ENCODE measurements at places on chromosomes 6 and 20.
A peak's percentile ranks its signal among the peaks of the same experiment; 100 is the strongest.

DNA sequence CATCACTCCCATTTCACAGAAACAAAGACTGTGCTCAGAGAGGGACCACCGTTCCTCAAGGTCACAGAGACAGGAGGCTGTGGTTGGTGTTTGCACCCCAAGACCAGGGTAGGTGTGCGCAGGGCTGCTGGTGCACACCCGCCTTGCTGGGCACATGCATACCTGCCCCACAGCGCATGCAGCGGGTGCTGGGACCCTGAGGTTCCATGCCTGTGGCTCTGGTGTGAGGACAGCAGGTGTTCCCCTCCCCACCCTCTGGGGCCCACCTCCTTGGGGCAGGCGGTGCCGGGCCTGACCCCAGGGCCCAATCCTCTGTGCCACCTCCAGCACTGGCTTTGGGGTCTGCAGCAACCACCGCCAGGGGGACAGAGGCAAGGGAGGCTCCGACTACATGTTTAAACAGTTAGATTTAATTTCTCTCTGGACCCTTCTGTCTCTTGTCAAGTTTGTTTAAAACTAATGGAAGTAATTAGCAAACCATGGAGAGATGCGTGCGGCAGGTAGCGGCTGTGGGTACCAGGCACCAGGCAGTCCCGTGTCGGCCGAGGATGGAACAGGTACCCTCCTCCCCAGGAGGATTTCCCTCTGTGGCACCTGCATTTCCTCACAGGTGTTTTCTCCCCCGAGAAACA lies 327.8 kb downstream of the TAF4 start:
- DNase-seq, result no peak

- DNase-seq, result no peak
These were observed 108.4 kb upstream of the MLN start for GRCh38 chr6:33912195-33912594.

- no peak for DNase-seq
These were observed 209.7 kb downstream of the TBX18 start for GRCh38 chr6:84554706-84555105.

GRCh38 chr6:164151161-164152120 lies 736.9 kb downstream of the QKI start:
- no peak for DNase-seq

- DNase-seq, result no peak
These were observed 7.9 kb downstream of the RAB32 start for GRCh38 chr6:146551545-146551944.

DNA sequence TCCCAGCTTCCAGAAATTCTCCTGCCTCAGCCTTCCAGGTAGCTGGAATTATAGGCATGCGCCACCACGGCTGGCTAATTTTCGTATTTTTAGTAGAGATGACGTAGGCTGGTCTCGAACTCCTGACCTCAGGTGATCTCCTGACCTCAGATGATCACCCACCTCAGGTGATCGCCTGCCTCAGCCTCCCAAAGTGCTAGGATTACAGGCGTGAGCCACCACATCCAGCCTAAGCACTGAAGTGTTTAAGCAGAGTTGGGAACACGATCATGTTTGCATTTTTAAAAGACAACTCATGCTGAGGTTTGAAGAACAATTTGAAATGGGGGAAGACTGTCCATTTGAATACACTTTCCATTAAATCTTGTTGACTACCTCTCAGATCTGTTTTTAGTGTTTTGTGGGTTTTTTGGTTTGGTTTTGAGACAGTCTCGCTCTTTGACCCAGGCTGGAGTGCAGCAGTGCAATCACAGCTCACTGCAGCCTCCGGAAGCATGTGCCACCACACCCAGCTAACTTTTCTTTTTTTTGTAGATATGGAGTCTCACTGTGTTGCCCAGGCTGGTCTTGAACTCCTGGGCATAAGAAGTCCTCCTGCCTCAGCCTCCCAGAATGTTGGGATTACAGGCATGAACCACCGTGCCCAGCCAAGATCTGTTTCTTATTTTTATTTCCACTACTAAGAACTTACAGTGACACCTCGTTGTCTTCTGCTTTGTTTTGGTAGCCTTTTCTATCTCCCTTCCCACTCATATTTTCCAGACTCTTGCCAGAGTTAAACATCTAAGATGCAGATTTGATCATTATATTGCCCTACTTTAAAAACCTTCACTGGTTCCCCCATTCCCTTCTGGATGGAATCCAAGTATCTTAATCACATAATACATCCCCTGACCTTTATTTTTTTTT lies 5.5 kb downstream of the CASP8AP2 start:
- DNase-seq, result peak; percentile 15

DNA sequence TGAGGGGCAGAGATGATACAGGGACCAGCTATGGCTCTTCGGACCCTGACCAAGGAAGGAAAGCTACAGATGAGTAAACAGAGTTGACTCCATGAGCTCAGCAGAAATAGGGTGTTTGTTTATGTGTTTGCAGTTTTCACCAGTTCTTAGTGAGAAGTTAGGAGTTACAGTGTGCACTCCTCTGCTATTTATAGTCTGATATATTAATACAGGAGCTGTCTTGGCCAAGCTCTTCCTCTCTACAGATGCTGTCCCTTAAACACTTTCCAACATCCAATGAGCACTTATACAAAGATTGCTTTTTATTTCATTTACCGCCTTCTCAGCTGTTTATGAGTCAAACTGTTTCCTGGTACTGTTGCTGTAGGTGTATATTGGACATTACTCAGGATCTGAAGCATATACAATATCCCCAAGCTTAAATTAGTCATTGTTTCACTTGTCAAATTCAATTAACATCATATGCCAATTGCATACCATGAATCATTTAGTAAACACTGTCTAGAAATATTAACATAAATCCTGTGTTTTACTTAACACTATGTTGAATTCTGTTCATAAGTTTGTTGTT lies 618.0 kb downstream of the PRKN start:
- no peak for DNase-seq

GRCh38 chr6:167898673-167899311 lies 72.1 kb downstream of the AFDN start:
- peak; percentile 75 for DNase-seq

DNA sequence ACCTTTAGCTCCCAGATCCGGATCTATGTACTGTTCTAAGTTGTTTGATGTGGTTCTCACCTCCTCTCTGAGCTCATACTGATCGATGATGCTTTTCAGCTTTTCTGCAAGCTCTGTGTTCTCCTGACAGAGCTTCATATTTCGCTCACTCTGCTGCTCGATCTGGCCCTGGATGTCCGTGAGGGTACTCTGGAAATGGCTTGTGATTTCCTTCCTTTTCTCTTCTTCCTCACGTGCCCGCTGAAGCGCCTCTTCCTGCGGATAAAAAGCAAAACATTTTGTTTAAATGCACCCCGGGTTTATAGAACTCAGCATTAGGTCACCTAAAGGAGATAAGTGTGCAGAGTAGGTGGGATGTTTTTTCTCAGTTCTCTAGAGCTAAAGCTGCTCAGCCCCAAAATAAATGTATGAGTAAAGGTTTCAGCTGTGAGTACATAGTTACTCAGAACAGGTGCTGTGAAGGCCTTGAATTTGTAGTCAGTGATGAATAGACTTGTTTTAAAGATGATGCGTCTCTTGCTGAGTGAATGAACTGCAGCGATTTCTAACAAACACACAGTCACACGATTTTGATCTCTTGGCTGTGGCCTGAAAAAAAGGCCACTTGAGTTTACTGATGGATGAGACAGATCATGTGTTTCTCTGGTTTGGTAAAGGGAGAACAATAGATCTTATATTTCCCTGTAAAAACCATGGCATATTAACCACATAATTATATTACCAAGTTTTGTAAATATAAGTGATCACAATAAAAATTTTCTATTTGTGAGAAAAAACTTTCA lies 29.1 kb downstream of the TXLNB start:
- no peak for DNase-seq
